ENCODE measurements at places on chromosomes 2 and 18.

GRCh38 chr2:78202366-78202765 is 680.2 kb upstream of the LRRTM4 start:
- no peak for DNase-seq

GRCh38 chr18:42107691-42108450 is 152.8 kb downstream of the PIK3C3 start:
- no peak for DNase-seq

DNA sequence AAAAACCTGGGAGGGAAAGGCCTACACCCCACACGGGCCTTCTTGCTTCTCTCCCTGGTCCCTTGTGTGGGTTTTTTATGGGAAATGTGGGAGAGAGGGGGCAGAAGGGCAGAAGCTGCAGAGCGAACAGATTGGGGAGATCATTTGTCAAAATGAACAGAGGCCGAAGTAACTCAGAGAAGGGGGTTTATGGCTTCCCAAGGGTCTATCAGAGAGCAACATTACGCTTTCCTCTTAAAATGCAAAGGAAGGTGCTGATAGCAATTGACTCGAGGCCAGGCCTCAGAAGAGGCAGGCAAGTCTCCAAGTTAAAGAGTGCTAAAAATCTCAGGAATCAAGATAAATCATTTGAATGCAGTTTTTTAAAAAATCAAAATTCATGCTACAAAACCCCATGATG is 101.5 kb downstream of the SGPP2 start:
- no peak for DNase-seq

GRCh38 chr2:23465936-23466335 is 81.0 kb downstream of the KLHL29 start:
- DNase-seq: no peak

- no peak for DNase-seq
Measured at GRCh38 chr2:174878537-174879147, 114.4 kb upstream of the CHRNA1 start.

GRCh38 chr2:96143848-96144480 is 1.3 kb downstream of the DUSP2 start:
- no peak for DNase-seq

GRCh38 chr18:62172298-62172697 is 14.6 kb downstream of the PIGN start:
- no peak for DNase-seq

DNA sequence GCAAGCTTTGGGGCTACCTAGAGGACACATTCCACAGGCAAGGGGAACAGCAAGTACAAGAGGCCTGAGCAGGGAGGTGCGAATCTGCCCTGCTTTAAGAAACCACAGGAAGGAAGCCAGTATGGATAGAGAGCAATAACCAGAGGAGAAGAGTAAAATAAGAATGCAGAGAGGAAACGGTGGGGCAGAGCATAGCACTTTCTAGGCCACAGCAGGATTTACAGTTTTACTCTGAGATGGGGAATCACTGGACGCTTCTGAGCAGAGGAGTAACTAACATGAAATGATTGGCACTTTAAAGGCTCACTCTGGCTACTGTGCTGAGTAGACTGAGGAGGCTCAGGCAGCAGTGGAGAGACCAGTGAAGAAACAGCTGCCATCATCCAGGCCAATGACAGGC is 23.8 kb downstream of the AAK1 start:
- no peak for DNase-seq

DNA sequence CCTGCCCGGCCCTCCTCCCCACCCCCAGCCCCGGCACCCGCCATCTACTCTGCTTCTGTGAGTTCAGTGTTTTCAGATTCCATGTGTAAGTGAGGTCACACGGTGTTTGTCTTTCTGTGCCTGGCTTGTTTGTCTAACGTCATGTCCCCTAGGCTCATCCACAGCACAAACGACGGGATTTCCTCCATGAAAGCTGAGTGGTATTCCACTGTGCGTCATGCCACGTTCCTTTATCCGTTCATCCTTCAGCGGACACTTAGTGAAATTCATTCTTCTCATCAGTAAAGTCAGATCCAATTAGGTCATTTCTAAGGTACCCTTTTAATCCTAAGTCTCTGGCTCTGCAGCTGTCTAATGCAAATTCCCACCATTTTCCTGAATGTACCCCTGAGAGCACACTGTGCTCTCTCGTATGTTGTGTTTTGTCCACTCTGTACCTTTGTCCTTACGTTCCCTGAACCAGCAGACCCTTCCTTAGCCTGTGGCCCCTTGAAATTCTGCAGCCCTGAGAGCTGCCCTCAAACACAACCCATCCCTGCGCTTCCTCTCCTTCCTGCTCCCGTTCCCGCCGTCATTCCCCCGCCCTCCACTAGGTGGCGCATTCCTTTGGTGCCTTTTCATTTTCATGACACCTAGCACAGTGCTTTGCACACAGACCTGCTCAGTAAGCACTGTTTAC is 44.1 kb downstream of the TRAPPC12 start:
- peak; percentile 49 for DNase-seq

DNA sequence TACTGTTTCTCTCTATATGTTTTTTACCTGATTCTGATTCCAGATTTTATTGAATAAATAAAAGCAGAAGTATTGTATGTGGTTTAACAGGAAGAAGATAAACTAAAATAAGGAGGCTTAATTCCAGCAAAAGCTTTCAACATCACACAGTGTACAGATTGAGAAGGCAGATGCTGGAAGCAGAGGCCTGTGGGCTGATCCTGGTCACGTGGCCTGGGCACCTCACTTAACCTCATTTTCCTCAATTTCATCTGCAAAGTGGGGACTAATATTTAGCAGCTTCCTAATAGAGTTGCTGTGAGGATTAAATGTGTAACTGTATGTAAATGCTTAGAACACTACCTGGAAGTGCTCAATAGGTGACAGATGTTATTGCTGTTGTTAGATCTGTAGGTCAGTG is 58.0 kb downstream of the CDCA7 start:
- DNase-seq: no peak

DNA sequence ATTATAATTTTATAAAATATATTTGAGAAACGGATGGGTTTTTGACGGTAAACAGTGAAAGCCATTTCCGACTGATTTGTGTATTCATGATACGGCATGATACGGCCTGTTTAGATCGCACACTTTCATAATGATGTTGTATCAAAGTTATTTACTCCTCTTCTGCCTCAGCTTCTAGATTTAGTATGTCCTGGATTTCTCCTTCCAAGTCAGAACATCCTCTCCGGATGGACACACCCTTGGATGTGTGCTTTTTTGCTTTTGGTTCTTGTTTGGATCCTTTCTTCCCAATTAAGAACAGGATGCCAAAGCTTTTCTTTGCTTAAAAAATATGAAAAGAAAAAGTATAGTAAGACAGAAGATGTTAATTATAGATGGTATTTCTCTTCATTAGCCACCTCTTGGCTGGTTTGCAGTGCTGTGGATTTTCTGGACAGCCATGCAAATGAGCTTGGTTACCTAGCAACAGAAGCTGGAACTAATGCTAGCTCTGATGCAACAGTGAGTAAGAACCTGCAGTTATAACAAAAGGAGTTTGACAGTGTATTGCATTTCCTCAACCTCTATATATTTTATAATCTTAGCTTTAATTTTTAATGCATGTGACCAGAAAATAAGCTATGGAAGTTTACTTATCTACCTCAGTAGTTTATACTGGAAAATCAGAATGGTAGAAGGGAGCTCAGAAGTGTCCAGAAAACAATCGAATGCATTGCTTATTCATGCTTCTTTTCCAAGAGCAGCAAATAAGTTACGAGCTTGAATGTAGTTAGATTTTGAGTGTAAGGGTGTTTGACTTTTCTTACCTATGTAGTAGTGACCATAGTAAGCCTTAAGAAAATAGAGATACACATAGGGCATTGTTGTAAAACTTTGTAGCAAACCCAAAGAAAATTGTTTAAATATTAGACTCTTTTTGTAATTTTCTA is 27.9 kb downstream of the RMND5A start:
- DNase-seq: no peak

GRCh38 chr2:178152033-178152432 is 39.8 kb downstream of the RBM45 start:
- no peak for DNase-seq

- DNase-seq: no peak
Measured at GRCh38 chr2:127145280-127145895, 38.4 kb upstream of the BIN1 start.

GRCh38 chr2:196172951-196173350 is 1.6 kb upstream of the STK17B start:
- DNase-seq: no peak

- DNase-seq: no peak
Measured at GRCh38 chr2:216354306-216354705, 18.0 kb downstream of the MARCHF4 start.

- DNase-seq: no peak
Measured at GRCh38 chr2:224884188-224884587, 158.1 kb downstream of the DOCK10 start.

- DNase-seq: no peak
Measured at GRCh38 chr2:216031960-216032689, 18.8 kb upstream of the MREG start.

DNA sequence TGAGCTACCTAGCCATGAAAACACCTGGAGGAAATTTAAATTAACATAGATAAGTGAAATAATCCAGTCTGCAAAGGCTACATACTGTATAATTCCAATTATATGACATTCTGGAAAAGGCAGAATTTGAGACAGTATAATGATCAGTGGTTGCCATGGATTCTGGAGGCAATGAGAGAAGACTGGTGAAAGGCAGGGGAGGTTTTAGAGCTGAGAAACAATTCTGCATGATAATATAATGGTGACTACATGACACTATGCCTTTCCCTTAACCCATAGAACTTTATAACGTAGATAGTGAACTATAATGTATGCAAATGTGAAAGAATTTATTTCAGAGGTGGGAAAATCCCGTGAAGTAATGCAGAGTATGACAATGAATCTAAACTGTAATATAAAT is 749.3 kb downstream of the TRIB2 start:
- no peak for DNase-seq

- DNase-seq: no peak
Measured at GRCh38 chr2:105517814-105518705, 119.2 kb upstream of the FHL2 start.

DNA sequence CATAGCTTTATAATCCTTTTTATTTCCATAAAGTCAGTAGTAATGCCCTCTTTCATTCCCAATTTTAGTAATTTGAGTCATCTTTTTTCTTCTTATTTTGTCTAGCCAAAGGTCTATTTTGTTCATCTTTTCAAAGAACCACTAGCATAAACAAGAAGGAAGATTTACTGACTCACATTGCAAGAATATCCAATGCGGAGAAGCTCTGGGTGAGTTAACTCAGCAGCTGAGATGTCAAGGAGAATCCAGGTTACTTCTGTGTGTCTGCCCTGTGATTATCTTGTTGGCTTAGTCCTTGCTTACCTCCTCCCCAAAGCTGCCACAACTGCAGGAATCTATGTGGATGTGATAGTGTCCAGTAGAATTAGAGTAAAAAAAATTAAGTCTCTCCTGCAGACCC is 311.4 kb upstream of the NCKAP5 start:
- DNase-seq: no peak

- DNase-seq: no peak
Measured at GRCh38 chr2:98936353-98937351, 627 bp upstream of the CRACDL start.

GRCh38 chr2:219444566-219445091 is 10.0 kb downstream of the SPEG start:
- no peak for DNase-seq

- DNase-seq: no peak
Measured at GRCh38 chr2:189538402-189538801, 42.2 kb downstream of the SLC40A1 start.
